ENCODE measurements at places on chromosomes 6 and 20.

- no peak for DNase-seq
These were observed 73.9 kb downstream of the AHI1 start for GRCh38 chr6:135423649-135424128.

DNA sequence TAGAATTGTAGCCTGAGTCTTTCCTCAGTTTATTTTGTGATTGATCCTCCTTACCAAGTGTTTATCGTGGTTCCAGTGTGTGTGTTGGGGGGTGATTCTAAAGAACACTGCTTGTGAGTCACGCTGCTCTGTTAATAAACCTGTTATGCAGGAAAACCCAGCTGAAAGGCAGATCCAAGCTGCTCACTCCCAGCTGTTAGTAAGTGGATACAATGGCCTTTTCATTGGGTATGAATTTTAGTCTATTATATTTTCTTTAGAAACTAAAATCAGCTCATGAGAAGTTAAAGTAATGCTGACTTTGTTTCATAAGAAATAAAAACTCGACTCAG lies 12.2 kb upstream of the DSTN start:
- no peak for DNase-seq

DNA sequence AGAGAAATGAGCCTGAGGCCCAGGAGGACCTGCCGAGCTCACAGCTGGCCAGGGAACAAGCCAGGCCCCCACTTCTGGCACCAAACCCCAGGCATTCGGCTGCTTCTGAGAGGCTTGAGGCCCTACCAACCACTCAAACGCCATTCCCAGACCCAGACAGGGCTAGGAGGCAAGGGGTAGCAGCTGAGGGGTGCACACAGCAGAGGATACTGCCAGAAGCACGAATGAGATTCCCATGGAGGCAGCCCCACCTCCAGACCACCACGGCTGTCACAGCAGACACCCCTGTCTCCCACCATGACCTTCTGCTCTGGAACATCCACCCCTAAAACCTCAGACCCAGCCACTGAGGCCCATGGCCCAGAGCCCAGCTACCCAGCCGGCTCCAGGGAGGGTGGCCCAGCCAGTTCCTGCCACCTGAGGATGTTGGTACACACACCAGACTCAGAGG lies 36.1 kb downstream of the NTSR1 start:
- DNase-seq: no peak

GRCh38 chr6:1842334-1842733 lies 232.6 kb downstream of the FOXC1 start:
- DNase-seq: no peak

GRCh38 chr6:137291441-137291840 lies 72.3 kb upstream of the IFNGR1 start:
- no peak for DNase-seq

DNA sequence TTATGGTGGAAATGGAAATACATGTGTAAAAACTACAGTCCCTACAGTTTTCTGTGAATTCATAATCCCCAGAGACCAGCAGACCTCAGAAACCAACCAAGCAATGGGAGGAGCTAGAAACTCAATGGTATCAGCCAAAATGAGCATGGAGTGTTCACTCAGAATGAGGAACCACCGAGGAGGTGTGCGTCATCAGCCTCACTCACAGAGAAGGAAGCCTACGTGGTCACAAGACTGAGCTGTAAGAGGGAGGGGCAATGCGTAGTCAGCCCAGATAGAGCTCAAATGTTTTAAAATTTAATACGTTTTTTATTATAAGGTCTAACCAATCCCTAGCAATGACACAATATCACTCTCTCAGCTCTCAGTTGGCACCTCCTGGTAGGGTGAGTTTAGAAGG lies 17.4 kb downstream of the MYLK4 start:
- DNase-seq: no peak

GRCh38 chr6:56238352-56238751 lies 9.0 kb downstream of the COL21A1 start:
- no peak for DNase-seq

DNA sequence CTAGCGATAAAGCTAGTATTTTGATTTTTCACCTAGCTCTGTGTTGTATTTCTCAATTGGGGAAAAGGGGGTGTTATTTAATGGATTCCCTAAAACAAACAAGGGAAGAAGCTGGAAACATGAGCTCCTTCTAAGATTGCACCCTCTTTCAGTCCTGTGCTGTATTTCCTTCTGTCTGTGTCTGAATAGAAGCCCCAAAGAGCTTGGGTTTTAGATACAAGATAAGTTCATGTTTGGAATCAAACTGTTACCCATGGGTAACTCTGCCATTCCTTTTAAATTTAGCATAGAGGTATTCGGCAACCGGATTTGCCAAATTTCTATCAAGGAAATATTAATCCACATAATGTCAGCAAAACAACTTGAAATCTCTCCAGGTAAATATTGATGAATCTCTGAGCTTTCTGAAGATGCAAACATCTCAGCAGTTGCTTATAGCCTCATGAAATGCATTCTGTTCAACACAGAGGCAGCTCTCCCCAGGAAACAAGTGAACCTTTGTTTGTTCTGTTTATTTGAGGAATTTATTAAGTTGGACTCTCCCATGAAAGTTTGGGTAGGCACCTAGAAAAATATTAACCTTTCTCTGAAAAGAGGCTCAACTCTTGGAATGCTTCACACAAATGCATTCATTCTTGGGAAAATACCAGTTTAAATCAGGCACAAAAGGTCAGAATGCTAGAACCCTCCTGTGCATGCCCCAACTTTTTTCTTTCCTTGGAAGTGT lies 9.9 kb upstream of the SCGN start:
- DNase-seq: no peak

DNA sequence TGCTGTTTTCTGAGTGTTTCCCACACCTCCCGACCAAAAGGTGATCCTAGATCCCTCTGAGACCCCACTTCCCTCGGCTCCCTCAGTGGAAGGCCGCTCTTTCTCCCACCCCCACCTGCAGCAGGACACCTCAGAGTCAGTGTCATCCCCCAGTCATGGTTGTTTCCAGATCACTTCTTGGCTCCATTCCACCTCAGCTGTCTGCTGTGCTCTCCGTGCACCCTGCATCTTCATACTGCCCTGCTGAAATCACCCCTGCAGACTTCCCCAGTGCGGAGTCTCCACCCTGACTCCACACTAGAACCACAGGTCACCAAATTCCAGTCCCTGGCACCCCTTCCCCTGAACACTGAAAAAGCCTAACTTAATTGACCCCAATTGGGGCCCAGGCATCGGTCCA lies 255.1 kb upstream of the CDYL start:
- DNase-seq: no peak

DNA sequence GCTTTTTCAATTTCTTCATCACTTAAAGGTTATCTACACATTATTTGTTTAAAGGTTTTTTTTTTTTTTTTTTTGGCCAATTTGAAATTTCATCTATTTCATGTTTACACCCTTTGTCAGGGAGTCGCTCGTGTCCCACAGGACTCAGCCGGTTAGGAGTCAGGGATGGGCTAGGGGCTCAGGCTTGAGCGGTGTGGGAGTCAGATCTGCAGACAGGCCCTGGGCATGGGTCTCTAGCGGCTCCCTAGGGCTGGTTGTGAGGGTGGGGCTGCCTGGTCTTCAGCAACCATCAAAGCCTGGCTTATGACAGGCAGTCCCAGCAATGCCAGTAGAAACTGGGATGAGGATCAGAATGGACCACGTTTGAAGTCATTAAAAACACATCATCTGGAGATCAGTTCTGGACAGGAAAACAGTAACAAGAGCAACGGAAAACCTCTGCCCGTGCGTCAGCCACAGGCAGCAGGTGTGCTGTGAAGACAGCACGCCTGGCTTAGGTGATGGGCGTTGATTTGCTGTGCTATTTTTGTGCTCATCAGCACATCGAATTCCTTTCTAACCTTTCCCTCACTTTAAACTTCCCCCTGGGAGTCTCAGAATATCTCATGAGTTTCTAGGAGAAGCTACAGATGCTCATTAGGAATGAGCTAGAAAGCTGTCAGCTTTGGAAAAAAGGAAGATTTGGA lies 91.3 kb upstream of the MPC1 start:
- no peak for DNase-seq

DNA sequence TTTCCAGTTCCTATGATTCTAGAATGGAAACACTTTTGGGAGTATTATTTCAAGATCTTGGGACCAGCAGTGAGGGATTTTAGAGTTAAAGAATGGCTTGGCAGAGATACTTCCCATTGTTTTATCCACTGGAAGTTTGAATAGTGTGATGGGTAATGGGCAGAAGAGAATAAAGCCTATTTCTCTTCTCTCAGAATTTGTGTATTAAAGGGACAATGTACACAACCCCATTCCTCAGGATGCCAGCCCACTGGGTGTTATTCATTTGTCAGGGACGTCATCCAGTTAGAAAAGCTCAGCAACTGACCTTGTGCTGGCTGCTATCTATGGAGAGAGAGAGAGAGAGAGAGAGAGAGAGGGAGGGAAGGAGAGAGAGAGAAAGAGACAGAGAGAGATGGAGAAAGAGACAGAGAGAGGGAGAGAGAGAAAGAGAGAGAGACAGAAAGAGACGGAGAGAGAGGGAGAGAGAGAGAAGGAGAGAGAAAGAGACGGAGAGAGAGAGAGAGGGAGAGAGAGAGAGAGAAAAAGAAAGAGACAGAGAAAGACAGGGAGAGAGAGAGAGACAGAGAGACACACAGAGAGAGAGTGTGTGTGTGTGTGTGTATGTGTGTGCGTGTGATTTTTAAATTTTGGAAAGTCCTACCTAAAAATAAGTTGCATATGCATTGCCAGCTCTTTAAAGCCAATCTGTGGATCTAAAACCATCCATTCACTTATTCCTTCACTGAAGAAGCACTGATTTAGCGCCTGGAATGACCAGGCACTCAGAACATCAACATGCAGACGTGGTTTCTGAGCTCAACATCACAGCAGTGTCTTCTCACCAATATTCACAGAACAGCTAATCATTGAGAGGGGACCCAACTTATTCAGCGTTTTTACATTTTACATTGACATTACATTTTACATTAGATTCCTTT lies 388.8 kb downstream of the THBS2 start:
- no peak for DNase-seq

- DNase-seq: no peak
These were observed 508 bp downstream of the NOP56 start for GRCh38 chr20:2652724-2653555.

GRCh38 chr6:156683821-156684220 lies 93.4 kb upstream of the ARID1B start:
- DNase-seq: no peak

- no peak for DNase-seq
These were observed 39.1 kb downstream of the ILRUN start for GRCh38 chr6:34657307-34657978.

DNA sequence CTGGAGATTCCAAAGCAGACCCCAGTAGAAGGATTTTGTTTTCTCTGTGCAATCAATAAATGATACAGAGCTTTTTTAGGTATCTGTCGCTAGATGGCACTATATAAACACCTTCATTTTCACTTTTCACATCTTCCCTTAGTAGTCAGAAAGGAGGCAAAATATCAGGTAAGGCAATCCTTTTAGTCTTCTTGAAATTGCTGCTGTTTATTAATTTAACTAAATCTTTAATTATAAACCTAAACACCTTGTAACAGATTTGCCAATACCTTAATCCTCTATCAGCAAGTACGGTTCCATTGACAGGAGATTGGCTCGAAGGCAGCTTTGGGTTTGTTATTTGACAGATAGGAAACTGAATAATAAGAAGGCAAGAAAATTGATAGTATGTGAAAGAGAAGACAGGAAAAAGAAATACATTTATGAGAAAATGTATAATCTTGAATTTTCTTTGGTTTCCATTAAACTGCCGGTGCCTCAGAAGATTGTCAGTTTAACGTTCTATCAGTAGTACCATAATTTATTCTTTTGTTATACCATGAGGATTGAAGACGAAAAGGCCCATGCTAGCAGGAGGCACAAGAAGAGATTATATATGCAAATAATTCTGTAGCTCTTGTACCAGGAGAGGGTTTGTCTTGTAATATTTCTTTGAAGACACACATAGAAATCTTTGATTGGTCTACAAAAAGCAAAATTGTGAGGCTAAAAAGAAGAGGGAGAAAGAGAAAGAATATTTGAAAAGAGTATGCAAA lies 23.5 kb upstream of the IBTK start:
- no peak for DNase-seq

DNA sequence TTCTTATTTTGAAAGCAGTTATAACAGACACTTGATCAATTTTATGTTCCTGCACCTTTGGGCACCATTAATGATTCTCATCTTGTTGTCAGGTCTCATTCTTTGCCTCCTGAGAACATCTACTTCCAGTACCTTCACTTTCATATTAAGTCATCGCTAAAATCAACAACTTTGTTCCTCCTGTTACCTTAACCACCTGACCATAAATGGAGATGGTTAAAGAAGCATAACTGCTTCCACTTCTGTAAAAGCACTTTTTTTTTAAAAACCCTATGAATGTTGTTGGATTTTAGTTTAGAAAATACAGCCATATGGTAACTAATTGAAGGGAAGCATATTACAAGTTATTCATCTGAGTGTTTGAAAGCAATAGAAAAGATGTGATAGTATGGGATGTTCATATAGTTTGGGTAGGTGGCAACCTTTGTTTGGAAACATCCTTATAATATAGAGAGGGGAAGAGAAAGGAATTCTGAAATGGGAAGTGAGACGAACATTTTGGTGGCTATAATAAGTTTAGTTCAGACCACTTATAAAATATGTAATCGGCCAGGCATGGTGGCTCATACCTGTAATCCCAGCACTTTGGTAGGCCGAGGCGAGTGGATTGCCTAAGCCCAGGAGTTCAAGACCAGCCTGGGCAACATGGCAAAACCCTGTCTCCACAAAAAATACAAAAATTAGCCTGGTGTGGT lies 53.9 kb downstream of the AFG1L start:
- DNase-seq: no peak

DNA sequence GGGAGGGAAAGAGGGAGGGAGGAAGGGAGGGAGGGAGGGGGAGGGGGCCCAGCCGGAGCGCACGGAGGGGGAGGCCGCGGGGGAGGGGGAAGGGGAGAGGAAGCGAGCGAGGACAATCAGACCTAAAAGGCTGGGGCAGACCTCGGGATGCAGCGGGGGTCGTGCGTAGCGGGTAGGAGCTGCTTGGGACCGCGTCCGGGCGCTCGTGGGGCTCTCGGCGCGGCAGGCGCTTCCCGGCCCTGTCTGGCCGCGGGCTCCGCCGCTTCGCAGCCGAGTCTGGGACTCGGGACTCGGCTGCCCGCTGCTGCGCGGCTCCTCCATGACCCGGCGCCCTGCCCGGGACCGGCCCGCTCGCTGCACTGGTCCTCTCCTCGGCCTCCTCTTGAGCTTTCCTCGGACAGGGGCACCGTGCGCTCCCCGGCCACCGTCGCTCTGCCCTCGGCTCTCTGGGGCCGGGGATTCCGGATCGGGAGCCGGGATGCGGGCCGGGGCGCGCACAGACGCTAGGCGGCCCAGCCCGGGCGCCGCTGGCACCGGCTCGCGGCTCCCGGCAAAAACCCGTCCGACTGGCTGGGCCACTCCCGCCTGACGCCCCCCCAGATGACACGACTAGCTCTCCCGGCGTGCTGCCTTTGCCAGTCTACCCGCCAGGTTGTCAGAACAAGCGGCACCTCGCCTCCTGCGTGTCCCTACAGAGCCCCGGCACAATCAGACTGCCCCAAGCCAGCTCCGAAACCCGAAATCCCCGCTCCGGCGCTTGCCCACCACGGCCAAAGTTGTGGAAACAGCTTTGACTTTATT lies 2.2 kb downstream of the TFAP2A start:
- DNase-seq: no peak
